ENCODE measurements at places on chromosomes 13 and 19.
A peak's percentile ranks its signal among the peaks of the same experiment; 100 is the strongest.

- H3K36me3 ChIP-seq, result peaks cover 97% of the 10 kb centered on the region
- H3K4me1 ChIP-seq, result no peaks in the 10 kb centered on the region
- no peak overlapping the region for H3K4me3 ChIP-seq
- no peak for ATAC-seq
These were observed 26.1 kb upstream of the TIMM44 start for GRCh38 chr19:7969555-7969939.

DNA sequence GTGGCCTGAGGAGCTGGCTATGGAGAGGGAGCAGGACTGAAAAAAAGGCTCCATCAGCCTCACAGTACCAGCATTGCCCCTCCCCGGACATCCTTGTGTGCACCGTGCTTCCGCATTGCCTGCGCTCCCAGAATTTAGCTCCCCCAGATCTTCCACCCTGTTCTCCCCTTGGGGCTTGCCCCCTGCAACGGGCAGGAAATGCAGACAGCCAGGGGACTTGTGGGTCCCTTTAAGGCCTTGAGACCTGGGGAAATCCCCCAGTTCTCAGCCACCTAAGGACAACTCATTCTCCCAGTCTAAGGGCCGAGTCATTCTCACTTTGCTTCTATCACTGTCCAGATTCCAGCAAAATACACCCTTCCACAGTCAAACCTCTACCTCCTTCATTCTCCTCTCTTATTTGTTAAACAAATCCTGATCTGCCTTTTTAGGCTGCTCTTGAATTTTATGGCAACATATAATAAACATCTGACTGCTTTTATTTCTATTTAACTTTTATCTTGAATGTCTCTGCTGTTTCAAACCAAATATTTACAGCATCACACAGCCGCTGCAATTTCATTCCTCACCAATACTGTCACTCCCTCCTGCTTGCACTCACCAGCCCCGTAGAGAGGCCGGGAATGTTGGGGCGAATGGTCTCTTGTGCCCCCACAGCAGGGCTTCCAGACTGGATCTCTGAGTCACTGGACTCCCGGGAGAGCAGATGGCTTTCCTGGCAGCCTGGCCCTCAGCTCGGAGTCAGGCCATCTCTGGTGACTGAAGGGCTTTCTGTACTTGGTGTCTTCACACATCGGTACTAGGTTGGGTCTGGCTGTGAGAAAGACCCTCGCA lies 221.9 kb downstream of the TSHZ3 start:
- no peak overlapping the region for H3K4me3 ChIP-seq
- H3K27ac ChIP-seq, result peak overlapping the region; percentile 24
- H3K36me3 ChIP-seq, result no peaks in the 10 kb centered on the region
- peak; percentile 31 for ATAC-seq

DNA sequence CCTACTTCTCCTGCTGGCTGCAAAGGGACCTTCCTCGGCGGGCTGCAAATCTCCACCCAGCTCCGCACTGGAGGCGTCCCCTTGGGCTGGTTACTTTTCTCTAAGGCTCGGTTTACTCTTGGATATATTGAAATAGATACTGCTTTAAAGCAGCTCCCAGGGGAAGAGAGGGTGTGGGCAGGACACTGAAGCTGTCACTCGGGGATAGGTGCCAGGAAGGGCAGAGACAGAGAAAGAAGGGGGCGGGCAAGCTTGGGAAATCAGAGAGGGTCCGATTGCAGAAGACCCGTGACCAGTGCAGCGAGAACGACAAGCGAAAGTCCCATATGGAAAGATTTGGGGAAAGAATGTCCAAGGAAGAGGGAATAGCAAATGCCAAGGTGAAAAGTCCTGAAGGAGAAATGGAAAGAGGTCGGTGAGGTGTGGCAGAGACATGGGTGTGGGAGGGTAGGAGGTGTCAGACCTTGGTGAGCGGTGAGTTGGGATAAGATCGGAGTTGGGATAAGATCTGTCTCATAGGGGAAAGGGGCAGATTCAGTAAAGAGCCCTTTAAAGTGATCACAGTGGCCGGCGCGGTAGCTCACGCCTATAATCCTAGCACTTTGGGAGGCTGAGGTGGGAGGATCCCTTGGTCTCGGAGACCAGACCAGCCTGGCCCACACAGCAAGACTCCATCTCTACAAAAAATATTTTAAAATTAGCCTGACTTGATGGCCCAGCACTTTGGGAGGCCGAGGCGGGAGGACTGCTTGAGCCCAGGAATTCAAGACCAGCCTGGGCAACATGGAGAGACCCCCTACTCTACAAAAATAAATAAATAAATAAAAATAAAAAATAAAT lies 618 bp downstream of the THSD8 start:
- no peaks in the 10 kb centered on the region for H3K4me1 ChIP-seq
- H3K27me3 ChIP-seq, result no peaks in the 10 kb centered on the region
- no peaks in the 10 kb centered on the region for H3K36me3 ChIP-seq
- peak overlapping the region; percentile 73 for H3K4me3 ChIP-seq
- peak overlapping the region; percentile 86 for H3K27ac ChIP-seq

- no peak overlapping the region for H3K4me3 ChIP-seq
- no peaks in the 10 kb centered on the region for H3K27me3 ChIP-seq
- peaks cover 60% of the 10 kb centered on the region for H3K36me3 ChIP-seq
These were observed 5.9 kb downstream of the CLPTM1 start for GRCh38 chr19:44960906-44961728.

DNA sequence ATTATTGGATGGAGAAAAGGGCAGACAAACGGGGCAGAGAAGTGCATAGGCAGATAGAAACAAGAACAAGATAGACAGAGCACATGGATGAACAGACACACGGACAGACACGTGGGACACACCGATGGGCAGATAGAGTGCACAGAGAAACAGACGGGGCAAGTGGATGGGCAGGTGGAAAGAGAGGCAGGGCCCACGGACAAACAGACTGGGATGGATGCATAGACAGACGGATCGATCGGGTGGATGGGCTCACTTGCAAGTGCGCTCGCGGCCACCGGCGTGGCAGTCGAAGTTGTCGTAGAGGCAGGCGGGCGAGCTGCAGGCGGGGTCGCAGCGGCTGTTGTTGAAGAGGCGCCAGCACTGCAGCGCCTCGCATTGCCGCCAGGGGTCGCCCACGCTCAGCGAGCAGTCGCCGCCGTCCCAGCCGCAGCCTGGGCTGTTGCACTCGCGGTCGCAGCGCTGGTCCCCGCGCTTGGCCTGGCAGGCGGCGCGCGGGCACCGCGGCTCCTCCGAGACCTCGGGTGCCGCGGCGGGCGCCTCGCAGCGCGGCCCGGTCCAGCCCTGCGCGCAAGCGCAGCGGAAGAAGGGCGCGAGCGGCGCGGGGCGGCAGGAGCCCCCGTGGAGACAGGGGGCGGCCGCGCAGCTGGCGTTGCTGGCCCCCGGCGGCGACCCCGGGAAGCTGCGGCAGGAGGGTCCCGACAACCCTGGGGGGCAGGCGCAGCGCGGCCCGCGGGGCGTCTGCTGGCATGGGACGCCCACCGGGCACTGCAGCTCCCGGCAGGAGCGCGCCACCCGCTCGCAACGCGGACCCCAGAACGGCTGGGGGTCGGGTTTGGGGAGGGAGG lies 23.3 kb downstream of the NOTCH3 start:
- peaks cover 29% of the 10 kb centered on the region for H3K27me3 ChIP-seq
- H3K27ac ChIP-seq, result no peak overlapping the region
- no peaks in the 10 kb centered on the region for H3K4me1 ChIP-seq
- H3K36me3 ChIP-seq, result no peaks in the 10 kb centered on the region
- peak; percentile 90 for ATAC-seq

- no peak overlapping the region for H3K4me3 ChIP-seq
- no peak overlapping the region for H3K27ac ChIP-seq
- H3K36me3 ChIP-seq, result no peaks in the 10 kb centered on the region
- ATAC-seq, result no peak
- peaks cover 60% of the 10 kb centered on the region for H3K27me3 ChIP-seq
These were observed 39.3 kb upstream of the ZNF780A start for GRCh38 chr19:40130013-40130412.

DNA sequence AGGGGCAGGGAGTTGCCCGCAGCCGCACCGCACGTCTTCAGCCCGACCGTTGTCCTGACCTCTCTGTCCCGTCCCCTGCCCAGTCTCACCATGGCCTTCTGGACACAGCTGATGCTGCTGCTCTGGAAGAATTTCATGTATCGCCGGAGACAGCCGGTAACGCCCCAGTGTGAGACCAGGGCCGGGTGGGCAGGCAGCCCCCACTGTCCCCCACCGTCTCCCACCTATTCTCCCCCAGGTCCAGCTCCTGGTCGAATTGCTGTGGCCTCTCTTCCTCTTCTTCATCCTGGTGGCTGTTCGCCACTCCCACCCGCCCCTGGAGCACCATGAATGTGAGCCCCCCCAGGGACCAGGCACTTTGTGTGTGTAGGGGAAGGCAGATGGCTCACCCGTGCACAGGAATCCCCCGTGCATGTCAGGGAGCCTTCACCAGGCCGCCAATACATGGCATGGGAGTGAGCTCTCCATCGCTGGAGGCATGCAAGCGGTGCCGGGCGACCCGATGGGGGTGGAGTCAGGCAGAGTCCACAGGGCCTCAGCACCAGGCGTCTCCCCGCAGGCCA lies 1.4 kb downstream of the ABCA7 start:
- H3K27ac ChIP-seq, result no peak overlapping the region
- ATAC-seq, result no peak
- peaks cover 6% of the 10 kb centered on the region for H3K27me3 ChIP-seq
- peak overlapping the region; percentile 6 for H3K4me3 ChIP-seq
- peaks cover 52% of the 10 kb centered on the region for H3K4me1 ChIP-seq
- H3K36me3 ChIP-seq, result peaks cover 19% of the 10 kb centered on the region

GRCh38 chr19:35346193-35347052 lies 1.3 kb upstream of the FFAR1 start:
- no peak for ATAC-seq
- peaks cover 52% of the 10 kb centered on the region for H3K27me3 ChIP-seq
- H3K4me3 ChIP-seq, result no peak overlapping the region

GRCh38 chr19:32580353-32580900 lies 563 bp upstream of the PDCD5 start:
- no peaks in the 10 kb centered on the region for H3K27me3 ChIP-seq
- peaks cover 25% of the 10 kb centered on the region for H3K36me3 ChIP-seq
- H3K27ac ChIP-seq, result no peak overlapping the region
- ATAC-seq, result peak; percentile 23

- no peaks in the 10 kb centered on the region for H3K36me3 ChIP-seq
- no peak overlapping the region for H3K4me3 ChIP-seq
- peaks cover 13% of the 10 kb centered on the region for H3K4me1 ChIP-seq
- ATAC-seq, result no peak
- no peak overlapping the region for H3K27ac ChIP-seq
- H3K27me3 ChIP-seq, result no peaks in the 10 kb centered on the region
These were observed 4.0 kb upstream of the SMAD9 start for GRCh38 chr13:36924001-36924400.

DNA sequence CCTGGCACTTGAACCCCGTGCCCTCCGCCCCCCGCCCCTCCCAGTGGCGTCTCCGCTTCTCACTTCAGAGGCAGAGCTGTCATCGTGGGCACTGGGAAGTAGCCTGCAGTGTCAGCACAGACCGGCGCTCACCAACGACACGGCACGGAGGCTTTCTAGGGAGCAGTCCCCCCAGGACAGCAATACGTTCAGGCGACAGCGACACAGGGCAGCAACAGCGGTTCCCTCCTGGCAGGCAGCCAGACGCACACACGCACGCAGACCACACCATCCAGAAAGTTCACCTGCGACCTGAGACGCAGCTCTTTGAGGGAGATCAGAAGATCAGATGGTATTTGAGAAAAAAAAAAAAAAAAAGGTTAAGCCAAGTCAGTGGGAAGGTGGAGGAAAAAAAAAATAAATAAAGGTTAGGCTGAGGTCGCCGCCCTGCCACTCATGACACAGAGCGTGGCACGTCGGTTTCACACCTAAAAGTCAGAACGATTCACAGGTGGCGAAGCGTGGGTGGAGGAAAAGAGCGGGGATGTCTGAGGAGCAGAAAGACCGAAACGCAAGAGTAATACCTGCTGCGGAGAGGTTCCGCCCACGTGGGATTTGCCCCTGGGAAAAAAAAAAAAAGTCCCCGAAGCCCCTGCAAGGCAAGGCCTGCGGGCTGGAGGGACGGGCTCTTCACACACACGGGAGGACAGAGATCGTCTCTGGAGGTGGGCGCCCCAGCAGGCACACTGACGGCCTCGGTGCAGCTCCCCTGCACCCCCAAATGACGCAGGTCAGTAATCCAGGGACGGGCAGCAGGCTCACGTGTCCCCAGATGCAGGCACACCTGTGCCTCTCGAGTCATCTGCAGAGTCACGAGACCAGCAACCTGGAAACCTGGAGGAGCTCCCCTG lies 94.5 kb downstream of the GNG7 start:
- H3K36me3 ChIP-seq, result no peaks in the 10 kb centered on the region
- H3K4me1 ChIP-seq, result peaks cover 15% of the 10 kb centered on the region
- no peak overlapping the region for H3K4me3 ChIP-seq
- no peak for ATAC-seq
- peak overlapping the region; percentile 94 for H3K27ac ChIP-seq

- H3K36me3 ChIP-seq, result no peaks in the 10 kb centered on the region
- ATAC-seq, result no peak
- H3K27me3 ChIP-seq, result no peaks in the 10 kb centered on the region
- H3K27ac ChIP-seq, result no peak overlapping the region
These were observed 299.0 kb downstream of the ITGBL1 start for GRCh38 chr13:101751488-101751887.

GRCh38 chr19:29714371-29714952 lies 599 bp downstream of the C19orf12 start:
- no peaks in the 10 kb centered on the region for H3K27me3 ChIP-seq
- H3K27ac ChIP-seq, result peak overlapping the region; percentile 85

DNA sequence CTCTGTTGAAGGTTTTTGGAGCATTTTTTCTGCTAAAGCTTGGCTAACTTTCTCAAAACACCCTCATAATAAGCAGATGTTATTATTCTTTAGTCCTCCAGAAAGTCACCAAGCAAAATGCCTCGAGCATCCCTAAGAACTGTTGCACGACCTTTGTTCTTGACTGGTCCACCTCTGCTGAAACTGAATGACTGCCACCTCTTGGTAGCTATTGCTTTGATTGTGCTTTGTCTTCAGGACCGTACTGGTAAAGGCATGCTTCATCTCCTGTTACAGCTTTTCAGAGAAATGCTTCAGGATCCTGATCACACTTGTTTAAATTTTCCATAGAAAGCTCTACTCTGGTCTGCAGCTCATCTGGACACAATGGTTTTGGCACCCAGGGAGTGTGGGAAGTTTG lies 254.8 kb downstream of the DCT start:
- H3K27me3 ChIP-seq, result no peaks in the 10 kb centered on the region
- ATAC-seq, result no peak
- H3K27ac ChIP-seq, result no peak overlapping the region
- no peaks in the 10 kb centered on the region for H3K36me3 ChIP-seq
- no peaks in the 10 kb centered on the region for H3K4me1 ChIP-seq

DNA sequence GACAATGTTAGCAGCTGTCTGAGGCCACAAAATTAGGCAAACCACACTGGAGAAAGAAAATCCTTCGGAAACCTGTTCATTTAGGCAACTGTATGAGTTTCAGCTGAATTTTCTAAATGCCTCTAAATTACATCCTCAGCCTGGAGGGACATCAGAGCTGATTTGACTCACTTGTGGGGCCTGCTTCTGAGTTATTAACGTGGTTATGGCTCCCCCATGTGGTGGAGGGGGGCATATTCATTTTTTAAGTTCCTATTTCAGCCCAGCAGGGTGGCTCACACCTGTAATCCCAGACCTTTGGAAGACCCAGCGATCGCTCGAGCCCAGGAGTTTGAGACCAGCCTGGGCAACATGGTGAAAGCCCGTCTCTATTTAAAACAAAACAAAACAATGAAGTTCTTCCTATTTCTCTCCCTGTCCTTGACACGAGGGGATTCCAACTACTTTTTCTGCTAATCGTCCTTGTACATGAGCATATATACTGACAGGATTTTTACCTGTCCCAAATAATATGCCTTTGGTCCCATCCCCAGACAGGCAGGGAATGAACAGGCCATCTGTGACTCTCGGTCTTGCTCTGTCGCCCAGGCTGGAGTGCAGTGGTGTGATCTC lies 31.5 kb upstream of the HIF3A start:
- H3K36me3 ChIP-seq, result no peaks in the 10 kb centered on the region
- peaks cover 38% of the 10 kb centered on the region for H3K27me3 ChIP-seq
- ATAC-seq, result peak; percentile 71
- no peak overlapping the region for H3K27ac ChIP-seq
- no peak overlapping the region for H3K4me3 ChIP-seq

All from gastroesophageal sphincter (tissue), 4 donors.